MG63 (cell line): ENCODE measurements at places on chromosomes 11 and 22. TPM values are rescaled to one million over a fixed set of nuclear protein-coding genes. Genes with fewer than 3 reads are reported as not detected.
A peak's percentile ranks its signal among the peaks of the same experiment; 100 is the strongest.

DNA sequence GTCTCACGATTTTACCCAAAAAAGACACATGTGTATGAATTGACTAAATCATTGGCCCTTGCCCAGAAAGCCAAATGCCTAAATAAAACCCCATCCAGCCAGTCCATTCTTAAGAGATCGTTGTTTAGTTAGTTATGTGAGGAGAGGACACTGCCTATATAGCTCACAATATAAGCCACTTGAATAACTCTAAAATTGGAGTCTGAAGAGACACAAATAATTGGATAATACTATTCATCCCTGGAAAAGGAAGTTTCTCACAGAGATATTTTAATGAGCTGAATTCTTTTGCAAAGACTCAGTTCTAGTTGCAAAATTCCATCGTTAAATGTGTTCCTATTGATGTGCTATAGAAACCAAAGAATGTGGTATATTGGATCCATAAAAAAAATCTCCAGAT is 176.7 kb downstream of the SOX6 start:
- no peak for DNase-seq

GRCh38 chr22:35476341-35476740 is 64.3 kb upstream of the RASD2 start:
- no peak for DNase-seq

The DEPDC7 gene
- total RNA-seq, result 4.8 and 6.2 TPM in 2 replicates

DNA sequence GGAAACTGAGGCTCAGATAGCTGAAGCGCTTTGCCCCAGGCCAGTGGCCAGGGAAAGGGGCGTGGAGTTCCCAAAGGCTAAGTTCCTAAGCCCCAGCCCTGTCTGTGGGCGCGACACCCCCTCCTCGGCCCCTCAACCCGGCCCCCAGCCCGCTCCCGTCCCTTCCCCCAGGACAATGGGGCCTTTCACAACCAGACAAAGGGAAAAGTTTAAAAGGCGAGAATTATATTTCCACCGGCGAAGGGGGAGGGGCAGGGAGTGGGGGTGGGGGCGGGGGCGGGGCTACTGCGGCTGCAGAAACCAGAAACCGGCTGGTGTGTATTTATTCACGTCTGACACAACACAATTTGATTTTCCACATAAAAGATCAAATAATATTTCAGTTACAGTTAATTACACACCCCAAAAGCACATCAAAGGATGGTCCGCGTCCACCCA is 192.1 kb downstream of the MN1 start:
- no peak for DNase-seq

The PAX6 gene
- total RNA-seq, result 12.4 and 12.7 TPM in 2 replicates

The CABP7 gene
- total RNA-seq, result not detected in 2 replicates

The OR51E1 gene
- not detected in 2 replicates for total RNA-seq

The ARHGAP42 gene
- total RNA-seq, result 1.4 and 2.0 TPM in 2 replicates

The MISFA gene
- not detected in 2 replicates for total RNA-seq

DNA sequence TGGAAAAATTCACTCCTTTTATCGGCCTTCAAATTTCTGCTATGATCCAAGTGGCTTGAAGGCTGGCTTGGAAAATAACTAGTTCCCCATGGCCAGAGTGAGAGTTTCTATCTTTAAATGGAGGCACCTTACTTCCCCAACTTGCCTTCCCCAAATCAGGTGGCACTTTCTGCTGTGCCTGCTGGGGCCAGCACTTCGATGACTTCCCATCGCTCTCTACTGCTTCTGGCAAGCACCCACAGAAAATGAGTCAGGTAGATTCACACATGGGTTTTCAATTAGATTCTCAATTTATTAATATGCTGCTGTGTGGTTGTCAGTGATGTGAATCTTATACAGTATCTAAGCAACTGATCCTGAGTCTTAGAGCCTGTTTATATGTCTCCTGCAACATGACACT is 398.8 kb upstream of the RAG2 start:
- DNase-seq, result no peak

- no peak for DNase-seq
Observed at GRCh38 chr11:60854140-60854846, 1.5 kb downstream of the PTGDR2 start.

DNA sequence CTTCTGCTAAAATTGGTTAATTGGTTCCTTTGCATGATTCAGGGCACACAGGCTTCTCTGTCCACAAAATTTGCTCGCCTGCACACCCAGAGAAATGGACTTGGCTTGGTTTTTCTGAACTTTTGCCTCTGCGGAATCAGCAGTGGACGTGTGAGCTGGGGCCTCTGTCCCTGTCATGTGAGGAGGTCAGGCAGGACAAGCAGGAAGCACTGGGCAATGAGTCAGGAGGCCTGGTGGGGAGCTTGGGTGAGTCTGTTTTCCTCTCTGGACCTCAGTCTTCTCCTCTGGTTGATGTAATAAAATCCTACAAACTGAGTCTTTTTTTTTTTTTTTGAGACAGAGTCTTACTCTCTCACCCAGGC is 10.4 kb upstream of the CELSR1 start:
- DNase-seq, result peak; percentile 90

The OR8D1 gene
- total RNA-seq, result not detected in 2 replicates

The CNGA4 gene
- total RNA-seq, result not detected in 2 replicates

DNA sequence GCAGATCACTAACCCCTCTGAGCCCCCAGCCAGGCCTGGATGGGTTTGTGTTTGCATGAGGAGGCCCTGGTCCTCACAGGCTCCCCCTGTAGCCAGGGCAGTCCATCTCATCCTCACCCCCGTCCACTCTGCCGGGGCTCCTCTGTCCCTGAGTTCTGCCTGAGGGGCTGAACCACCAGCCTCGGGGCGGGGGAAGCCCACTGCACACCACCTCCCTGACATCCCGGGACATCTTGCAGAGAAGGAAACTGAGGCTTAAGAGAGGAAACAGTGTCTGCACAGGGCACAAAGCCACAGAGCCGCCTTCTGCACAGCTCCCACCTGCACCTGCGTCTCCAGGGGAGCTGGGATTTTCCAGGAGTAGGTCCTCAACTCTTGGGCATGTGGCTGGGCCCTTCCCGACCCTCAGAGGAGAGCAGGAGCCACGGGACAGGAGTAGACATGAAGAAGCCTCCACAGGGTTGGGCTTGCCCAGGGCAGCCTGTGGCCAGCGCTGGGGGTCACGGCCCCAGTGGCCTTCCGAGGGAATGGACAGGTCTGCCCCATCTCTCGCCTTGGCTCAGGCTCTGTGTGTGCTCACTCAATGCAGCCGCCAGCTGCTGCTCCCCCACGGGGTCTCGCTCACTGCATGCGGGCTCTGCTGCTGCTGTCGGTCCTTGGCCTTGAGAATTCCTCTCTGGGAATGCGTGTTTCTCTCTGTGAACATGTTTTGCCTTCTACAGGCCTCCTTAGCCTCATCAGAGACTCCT is 45.4 kb upstream of the CCDC188 start:
- no peak for DNase-seq

- DNase-seq, result no peak
Observed at GRCh38 chr11:15911377-15912044, 444.8 kb downstream of the SOX6 start.

GRCh38 chr11:134995741-134996140 is 583.7 kb upstream of the B3GAT1 start:
- no peak for DNase-seq

- no peak for DNase-seq
Observed at GRCh38 chr11:120568572-120569307, 57.2 kb downstream of the GRIK4 start.

- no peak for DNase-seq
Observed at GRCh38 chr11:69832561-69833413, 13.6 kb upstream of the FGF3 start.

The SMCO4 gene
- 11.4 and 20.5 TPM in 2 replicates for total RNA-seq

DNA sequence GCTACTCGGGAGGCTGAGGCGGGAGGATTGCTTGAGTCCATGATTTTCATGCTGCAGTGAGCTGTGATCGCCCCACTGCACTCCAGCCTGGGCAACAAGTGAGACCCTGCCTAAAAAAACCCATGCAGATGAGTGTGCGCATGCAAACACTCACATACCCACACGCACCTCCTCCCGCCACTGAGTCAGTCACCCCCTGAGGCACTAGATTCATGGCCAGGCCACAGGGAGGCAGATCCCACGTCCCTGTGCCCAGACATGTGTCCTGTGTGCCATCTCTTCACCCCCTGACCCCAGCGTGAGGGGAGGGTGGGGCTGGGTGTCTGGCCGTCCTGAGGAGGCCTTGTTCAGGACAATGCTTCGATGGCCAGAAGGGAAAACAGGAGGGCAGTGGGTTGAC is 15.5 kb downstream of the RELT start:
- DNase-seq, result no peak

The F2 gene
- 0.46 TPM in 1 of 2 replicates, not detected in the other for total RNA-seq

DNA sequence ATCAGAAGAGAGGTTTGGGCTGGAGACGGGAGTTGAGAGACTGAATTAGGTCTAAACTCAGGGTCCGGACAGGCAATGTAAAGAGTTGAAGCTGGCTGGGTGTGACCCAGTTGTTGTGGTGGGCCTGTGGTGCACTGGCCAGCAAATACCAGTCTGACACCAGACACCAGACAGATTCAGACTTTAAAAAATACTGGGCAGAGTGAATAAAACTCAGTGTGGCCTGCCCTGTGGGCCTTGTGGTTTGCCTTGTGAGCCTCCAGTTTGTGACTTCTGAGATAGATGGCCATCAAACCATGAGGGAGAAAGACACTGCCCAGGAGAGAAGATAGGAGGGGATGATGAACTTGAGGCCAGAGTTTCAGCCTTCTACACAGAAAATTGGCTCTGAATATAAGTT is 25.8 kb downstream of the RCN1 start:
- no peak for DNase-seq

DNA sequence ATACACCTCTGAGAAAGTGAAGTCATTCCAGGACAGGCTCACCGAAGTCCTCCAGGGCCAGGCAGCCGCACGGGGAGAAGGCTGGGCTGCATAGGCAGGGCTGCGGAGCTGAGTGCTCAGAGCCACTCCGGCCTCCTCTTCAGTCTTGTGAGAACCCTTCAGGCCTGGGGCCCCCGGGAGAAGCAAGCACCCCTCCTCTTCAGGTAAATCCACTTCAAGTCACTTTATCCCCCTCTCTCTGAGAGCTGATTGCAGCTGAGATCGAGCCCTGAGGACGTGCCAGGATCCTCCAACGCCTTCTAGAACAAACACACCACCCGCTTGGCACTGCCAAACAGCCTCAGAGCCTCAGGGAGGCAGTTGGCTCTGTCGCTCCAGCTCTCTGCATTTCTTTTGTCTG is 1526.3 kb downstream of the BRD1 start:
- no peak for DNase-seq

DNA sequence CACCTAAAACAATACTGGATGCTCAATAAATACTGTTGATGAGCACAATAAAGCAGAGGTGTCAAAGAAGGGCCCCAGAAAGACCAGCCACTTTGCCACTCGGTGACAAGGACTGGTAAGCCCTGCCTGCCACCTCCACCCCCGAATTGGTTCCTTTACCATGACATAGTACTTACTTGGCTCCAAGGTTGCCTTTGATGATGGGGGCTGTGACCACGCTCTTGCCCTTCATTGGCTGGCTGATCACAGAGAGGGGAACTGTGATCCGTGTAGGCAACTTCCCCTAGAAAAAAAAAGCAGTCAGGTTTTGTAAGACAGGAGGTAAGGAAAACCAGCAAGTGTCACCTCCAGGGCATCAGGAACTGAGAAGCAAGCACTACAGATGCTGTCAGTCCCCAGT is 29.7 kb downstream of the NFRKB start:
- no peak for DNase-seq

DNA sequence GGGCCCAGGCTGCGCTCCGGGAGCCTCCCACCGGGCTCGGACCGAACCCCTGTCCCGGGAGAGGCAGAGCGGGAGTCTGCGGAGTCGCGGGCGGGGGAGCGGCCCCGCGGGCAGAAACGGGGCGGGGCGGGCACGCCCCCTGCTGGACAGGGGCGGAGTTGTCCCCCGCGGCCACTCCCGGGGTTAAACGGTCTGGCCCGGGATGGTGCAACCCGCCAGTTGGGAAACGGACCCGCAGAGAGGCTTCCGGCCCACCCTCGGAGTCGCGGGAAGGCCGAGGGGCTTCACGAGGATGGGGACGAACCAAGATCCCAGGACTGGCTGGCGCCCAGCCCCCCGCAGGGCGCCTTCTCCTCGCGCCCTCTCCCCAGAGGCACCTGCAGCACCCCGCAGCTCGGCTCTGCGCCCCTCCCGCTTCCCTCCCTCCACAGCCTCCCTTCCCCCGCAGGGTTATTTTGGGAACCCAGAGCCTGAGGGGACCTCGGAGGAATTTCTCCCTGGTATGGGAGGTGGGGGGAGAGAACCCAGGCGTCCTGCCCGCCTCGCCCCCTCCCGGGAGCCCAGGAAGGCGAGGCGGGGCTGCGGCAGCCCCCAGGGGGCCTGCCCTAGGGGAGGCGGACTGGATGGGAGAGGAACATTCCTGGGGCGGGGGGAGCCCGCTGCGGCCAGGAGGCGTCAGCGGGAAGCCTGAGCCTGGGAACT is 902 bp downstream of the RASGRP2 start:
- DNase-seq, result peak; percentile 52

- DNase-seq, result no peak
Observed at GRCh38 chr22:27895600-27895999, 23.5 kb downstream of the PITPNB start.

- DNase-seq, result no peak
Observed at GRCh38 chr11:122320671-122321070, 204.7 kb upstream of the BLID start.

The FAU gene
- 283 and 364 TPM in 2 replicates for total RNA-seq

DNA sequence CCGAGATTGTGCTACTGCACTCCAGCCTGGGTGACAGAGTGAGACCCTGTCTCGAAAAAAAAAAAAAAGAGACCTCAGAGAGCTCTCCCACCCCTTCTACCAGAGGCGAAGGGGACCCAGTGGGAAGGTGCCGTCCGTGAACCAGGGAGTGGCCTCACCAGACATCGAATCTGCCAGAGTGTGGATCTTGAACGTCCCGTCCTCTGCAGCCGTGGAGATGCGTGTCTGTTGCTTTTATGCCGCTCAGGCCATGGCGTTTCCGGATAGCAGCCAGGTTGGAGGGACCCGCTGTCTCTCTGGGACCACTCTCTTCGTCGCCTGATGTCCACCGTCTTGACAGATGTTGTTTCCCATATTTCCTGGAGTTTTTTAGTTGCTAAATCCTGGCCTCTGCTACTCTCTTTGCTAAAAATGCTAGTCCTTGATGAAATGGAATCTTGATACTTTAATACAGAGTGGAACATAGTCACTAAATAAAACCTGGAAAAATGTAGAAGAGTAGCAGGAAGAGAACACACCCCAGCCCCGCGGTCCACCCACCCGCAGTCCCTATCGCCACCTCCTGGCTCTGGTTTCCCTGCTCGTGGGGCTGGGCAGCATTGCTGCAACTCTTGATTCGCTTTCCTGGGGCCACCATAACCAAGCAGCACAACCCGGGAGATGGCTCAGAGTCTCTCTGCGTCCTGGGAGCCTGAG is 12.0 kb upstream of the MUC6 start:
- DNase-seq, result no peak

- DNase-seq, result no peak
Observed at GRCh38 chr11:96073536-96073935, 149.6 kb upstream of the MTMR2 start.

The HNRNPUL2 gene
- 2.1 and 4.5 TPM in 2 replicates for total RNA-seq

DNA sequence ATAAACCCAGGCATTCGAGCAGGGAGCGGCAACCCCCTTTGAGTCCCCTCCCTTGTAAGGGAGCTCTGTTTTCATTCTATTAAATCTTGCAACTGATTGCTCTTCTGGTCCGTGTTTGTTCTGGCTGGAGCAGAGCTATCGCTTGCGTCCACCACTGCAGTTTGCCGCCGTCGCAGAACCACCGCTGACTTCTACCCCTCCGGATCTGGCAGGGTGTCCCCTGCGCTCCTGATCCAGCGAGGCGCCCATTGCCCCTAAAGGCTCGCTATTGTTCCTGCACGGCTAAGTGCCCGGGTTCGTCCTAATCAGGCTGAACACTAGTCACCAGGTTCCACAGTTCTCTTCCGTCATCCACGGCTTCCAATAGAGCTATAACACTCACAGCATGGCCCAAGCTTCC is 10.4 kb upstream of the MS4A7 start:
- no peak for DNase-seq

The OR6A2 gene
- total RNA-seq, result not detected in 2 replicates

The LUZP2 gene
- 0.39 and 1.5 TPM in 2 replicates for total RNA-seq
